ENCODE measurements at places on chromosomes 4 and X.

GRCh38 chr4:47695260-47695659 is 142.6 kb downstream of the CORIN start:
- no peak for DNase-seq

GRCh38 chrX:94758130-94758529 is 1084.1 kb downstream of the FAM133A start:
- DNase-seq, result no peak

DNA sequence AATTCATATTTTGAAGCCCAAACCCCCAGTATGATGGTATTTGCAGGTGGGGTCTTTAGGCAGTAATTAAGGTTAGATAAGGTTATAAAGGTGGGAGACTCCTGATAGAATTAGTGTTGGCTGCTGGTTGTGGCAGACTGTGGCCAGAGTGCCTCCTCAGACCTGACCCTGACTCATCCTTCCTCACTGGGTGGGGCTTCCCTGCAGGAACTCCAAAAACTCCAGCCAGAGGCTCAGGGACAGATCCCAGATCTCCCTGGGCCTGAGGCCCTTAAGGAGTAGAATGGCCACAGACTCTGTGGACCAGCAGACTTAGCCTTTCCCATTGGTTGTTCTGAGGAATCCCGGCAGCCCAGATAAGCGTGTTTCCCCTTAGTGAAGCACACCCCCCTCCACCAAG is 463.0 kb upstream of the CPEB2 start:
- DNase-seq, result no peak

GRCh38 chr4:90318193-90318592 is 191.0 kb downstream of the CCSER1 start:
- DNase-seq, result no peak

- DNase-seq, result no peak
These were observed 128.0 kb downstream of the ARHGEF9 start for GRCh38 chrX:63656871-63657580.

DNA sequence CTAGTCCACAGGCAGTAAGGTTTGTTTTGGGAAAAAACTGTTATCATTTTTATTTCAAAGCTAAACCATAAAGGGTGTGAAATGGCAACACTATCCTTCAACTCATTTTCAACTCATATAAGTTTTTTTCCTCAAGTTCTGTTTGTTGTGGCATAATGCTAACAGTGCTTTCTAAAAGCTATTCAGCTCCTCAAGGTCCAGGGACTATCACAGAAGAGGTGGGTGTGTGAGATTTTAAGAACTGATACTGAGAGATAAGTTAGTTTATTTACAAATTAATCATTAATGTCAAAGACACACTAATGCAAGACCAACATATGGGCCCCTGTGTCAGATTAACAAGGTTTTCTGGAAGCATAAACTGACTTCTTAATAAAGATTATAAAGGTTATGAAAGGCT is 11.8 kb downstream of the UGT2B15 start:
- DNase-seq, result no peak

- DNase-seq, result no peak
These were observed 1411.2 kb downstream of the RAPGEF2 start for GRCh38 chr4:160514126-160514525.

GRCh38 chr4:31192341-31192740 is 472.2 kb downstream of the PCDH7 start:
- no peak for DNase-seq

DNA sequence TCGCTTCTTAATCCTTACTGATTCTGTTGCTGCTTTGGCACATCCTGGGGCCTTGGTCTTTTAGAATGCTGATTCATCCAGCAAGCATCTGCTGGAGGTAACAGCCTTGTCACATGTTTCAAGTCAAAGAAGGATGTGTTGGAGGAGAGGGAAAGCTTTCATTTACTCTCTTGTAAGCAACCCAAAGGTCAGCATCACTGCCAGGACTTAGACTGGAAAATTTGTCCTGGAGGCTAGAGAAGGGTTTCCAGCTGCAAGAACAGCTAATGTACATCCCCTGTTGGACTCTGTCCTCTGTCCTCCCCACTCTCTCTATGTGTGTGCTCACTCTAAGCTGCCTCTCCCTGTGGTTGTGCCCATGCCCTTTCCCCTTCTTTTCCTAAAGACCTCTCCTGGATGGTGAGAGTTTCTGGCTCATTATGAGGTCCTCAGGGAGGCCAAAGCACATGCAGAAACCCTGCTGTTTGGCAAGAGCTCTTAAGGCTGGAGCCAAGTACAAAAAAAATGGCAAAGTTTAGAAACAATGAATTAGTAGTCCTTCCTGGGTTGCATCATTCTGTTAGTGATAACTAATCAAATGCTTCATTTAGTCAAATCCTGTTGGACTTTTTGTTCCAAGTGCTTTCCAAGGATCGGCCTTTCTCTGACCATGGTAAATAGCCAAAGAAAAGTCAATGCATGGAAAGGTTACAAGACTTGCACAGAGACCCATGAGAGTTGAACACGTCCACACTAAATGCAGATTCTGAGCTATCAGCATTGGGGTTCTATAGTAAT is 13.4 kb upstream of the SRPX start:
- peak; percentile 26 for DNase-seq

DNA sequence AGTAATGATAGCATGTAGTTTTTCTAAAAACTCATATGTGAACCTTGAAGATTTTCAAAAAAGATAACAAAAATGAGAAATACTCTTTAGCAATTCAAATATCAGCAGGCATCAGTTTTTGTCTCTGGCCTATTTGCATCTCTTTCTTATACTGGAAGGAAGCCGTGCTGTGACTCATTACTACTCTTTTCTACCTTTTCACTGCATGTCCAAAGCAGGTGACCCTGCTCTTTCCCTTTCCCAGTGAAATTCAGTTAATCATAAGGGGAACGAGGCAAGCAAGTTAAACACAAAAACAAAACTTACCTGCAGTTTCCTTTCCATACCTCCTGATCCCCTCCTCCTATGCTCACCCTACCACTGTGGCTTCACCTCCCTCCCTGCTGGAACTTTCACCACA is 9.3 kb downstream of the SPATA4 start:
- DNase-seq, result no peak

GRCh38 chrX:107674480-107675364 is 46.4 kb downstream of the PRPS1 start:
- DNase-seq, result peak; percentile 81

GRCh38 chr4:169601016-169601771 is 11.2 kb downstream of the NEK1 start:
- DNase-seq, result no peak

All from breast epithelium (tissue), 4 donors.